ENCODE measurements at places on chromosomes 12 and 14.

GRCh38 chr12:97386133-97386581 lies 76.4 kb upstream of the RMST start:
- no peak for DNase-seq

- DNase-seq = no peak
These were observed 17.2 kb downstream of the DERA start for GRCh38 chr12:15928346-15928745.

- DNase-seq = no peak
These were observed 58.7 kb downstream of the DRAM1 start for GRCh38 chr12:101935890-101936746.

GRCh38 chr12:92886131-92886530 lies 43.0 kb downstream of the EEA1 start:
- DNase-seq = no peak

DNA sequence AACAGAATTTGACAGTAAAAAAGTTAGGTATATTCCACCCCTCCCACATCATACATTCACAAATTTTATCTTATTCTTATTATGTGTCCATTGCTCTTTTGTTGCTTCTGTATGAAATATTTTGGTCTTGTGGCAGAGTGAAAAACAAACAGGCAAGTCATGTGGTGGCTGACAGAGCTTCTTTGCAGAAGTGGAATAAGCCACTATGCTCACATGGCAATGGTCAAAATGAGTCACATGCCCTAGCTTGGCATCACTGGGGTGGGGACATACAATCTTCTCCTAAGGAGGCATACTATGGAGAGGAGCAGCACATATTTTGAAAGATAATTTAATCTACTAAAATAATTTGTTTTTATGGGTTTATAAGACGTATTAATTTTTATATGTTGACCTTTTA lies 27.7 kb upstream of the CMA1 start:
- DNase-seq = no peak

DNA sequence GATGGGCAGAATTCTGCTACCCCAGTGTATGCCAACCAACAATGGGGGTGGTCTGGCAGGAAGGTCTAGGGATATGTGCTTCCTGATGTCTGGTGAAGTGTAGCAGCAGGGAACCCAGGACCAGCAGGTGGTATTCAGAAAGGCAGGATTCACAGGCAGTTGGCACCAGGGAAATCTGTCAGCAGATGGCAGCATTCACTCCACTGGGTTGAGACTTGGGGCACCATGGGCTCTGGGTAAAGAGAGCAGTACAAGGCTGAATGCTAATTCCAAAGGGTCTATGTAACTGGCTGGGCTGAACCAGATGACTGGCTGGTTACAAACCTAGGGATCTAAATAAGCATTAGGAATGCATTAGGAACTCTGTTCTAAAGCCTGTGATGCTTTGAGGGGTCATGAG lies 466.9 kb upstream of the STXBP6 start:
- DNase-seq = no peak

- no peak for DNase-seq
These were observed 1.8 kb downstream of the ARID2 start for GRCh38 chr12:45731190-45731775.

- no peak for DNase-seq
These were observed 101.4 kb downstream of the PAPOLA start for GRCh38 chr14:96603350-96604255.

DNA sequence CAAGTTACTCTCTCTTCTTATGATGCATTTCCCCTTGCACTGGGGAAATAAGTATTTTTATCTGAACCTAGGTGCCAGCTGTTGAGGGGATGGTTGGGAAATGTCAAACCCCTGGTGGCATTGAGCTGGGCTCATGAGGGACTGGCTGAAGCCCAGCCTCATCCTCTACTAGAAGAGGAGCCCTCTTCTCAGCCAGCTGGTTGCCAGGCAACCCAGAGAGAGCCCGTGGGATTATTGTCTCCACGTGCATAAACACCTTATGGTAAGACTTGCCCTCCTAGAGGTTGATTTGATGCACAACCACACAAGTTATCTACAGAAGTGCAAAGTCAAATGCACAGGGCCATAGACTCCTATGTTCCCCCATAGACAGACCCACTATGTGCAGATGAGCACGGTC lies 89.8 kb downstream of the WSCD2 start:
- no peak for DNase-seq

- no peak for DNase-seq
These were observed 20.5 kb downstream of the IRF2BPL start for GRCh38 chr14:77007975-77008421.

DNA sequence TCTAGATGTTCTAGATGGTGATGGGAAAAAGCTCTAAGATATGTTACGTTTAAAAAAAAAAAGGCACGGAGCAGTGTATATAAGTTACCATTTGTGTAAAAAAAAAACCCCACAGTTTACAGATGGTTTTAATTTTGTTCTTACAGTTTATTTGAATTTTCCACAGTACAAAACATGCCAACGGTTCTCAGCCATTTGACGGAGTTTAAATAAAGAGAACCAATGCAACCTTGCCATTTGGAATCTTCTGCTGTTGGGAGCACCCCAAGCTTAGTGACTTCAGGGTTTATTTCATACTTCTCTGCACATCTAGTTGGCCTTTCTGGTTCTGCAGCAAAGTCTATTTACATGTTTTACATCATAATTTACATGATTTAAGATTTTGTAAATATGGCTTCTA lies 7.7 kb upstream of the HPD start:
- no peak for DNase-seq

DNA sequence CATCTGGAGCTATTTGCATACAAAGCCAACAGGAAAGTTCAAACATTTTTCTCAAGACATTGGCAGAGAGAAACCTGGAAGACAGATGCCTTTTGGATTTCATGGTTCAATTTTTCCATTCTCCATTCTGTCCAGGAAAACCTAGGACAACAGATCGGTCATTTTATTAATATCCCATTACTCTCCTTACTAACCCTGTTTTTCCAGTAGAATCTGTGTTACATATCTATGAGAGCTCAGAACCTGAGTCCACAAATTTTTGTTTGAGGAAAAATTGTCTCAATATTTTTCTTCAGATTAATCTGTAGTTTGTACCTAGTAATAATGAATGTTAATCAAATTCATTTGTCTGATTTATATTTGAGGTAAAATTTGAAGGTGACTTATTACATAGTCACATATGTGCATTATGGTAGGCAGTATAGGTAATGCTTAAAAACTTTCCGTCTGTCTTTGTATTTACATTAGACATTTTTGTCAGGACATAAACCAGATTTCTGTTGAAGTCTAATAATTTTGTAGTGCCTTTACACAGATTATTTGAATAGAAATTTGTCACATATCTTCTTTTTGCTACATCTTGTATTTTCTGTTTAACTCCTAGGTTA lies 75.3 kb downstream of the CCDC91 start:
- DNase-seq = no peak

DNA sequence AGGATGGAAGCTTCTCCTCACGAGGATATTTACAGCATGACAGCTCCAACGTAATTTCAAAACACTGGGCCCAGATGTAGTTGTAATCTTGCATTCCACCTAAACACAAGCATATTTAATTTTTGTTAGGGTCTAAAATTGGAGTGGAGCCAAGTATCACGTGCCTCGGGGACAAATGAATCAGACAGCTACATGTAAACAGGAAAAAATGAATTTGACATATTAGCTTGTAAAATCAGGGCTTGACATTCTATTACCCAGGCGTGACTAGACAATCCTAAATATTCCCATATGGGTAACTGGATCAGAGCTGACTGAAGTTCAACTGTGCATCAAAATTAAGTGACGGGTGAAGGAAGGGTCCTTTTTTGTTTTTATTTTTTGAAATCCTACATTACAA lies 59.0 kb downstream of the MDM2 start:
- no peak for DNase-seq
